Progenitor cell of endocrine pancreas (in vitro differentiated cells): ENCODE measurements at places on chromosomes 3 and 15.

- no peak for DNase-seq
These were observed 60.5 kb downstream of the XXYLT1 start for GRCh38 chr3:195210266-195210973.

DNA sequence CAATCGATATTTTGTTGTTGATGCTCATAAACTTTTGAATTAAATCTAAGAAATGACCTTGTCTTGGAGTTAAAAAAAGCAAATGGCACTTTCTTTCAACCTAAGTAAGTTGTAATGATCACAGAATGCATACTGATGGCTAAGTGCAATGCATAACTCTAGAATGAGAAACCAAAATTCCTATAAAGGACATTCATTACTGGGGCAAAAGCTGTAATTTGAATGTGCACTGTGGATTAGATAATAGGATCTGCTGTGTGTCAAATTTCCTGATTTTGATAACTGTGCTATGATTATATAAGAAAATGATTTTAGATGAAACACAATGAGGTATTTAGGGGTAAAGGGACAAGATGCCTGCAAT lies 14.3 kb downstream of the SIAH2 start:
- DNase-seq: no peak

DNA sequence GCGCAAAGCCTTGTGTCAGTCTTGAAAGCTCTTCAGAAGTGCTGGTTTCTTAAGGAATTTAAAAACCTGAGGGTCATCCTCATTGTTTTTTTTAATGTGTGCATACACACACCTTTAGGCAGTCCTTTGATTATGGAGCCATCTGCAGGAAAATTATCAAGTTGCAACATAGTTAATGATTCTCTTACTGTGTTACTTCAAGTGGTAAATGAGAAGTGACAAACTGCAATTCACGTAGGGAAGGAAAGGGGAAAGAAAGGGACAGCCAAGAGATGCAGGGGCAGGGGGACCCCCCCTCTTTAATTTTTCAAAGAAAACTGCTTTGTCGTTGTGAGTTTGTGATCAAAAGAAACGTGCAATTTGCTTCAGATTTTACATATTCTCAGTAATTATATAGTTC lies 162.4 kb upstream of the CGNL1 start:
- no peak for DNase-seq

GRCh38 chr3:76345878-76346277 lies 560.5 kb upstream of the ZNF717 start:
- DNase-seq: no peak

GRCh38 chr3:156981005-156981404 lies 154.9 kb downstream of the LEKR1 start:
- DNase-seq: no peak

GRCh38 chr15:70151462-70151861 lies 53.7 kb upstream of the TLE3 start:
- DNase-seq: no peak

DNA sequence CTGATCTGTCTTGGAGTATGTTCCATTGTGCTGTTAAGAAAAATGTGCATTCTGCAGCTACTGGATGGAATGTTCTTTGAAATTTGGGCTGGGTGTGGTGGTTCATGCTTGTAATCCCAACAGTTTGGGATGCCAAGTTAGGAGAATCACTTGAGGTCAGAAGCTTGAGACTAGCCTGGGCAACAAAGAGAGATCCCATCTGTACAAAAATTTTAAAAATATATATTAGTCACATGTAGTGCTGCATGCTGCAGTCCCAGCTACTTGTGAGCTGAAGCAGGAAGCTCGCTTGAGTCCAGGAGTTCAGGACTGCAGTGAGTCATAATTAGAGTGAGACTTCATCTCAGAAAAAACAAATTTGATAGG lies 62.8 kb upstream of the PLSCR4 start:
- DNase-seq: no peak

DNA sequence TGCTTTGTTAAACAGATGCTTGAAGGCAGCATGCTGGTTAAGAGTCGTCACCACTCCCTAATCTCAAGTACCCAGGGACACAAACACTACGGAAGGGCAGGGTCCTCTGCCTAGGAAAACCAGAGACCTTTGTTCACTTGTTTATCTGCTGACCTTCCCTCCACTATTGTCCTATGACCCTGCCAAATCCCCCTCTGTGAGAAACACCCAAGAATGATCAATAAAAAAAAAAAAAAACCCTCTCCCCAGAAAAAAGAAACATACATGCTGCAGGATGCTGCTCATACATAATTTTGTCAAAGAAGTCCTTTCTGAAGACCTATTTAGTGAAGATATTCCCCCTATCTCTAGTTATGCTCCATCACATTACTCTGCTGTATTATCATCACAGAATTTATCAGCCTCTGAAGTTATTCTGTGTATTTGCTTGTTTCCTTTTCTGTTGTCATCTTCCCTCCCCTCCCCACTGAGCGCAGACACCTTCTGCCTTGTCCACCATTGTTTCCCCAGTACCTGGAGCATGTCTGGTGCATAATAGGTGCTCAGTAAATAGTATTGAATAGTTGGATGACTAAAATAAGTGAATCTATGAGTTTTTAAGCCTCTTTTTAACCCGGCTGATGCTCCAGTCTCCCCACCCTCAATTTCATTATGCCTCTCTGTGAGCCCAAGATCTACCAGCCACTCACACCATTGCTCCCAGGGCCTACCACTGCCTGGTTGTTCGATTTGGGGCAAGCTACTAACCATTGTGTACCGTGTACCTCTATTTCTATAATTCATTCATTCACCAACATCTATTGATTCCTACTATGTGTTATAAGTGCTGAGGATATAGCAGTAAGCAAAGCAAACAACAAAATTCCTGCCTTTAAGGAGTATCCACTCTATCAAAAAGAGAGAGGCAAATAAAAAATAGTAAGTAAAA lies 4.0 kb upstream of the TM4SF1 start:
- DNase-seq: no peak

DNA sequence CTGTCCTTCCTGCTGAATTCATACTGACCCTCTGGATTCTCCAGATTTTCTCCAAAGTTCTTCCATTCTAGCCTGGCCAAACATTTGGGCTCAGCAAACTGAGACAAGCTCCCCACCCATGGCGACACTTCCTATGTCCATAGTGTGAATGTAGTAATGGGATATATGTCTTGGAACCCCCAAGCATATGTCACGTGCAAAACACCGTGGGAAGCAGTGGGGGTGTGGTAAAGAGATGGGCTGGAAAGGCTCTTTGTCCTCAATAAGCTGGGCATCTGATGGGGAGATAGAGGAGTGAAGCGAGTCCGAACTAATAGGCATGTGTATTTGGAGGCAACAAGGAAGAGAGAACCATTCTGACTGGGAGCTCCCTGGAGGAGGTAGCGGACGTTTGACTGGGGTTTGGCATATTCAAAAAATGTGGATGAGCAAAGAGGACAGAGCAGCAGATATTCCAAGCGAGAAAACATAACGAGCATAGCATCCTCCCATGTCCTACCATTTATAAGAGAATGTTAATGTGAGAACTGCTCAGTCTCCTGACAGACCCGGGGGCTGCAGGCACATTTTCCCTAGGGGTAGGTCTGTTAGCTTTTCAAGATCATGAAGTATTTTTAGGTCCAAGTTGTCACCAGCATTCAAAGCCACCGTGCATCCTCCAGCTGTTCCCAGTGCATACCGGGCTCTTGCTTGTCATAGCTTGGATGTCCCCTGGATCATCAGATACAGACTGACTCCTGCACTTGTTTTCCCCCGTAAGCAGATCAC lies 25.6 kb downstream of the TPM1 start:
- DNase-seq: no peak

GRCh38 chr3:46557814-46558183 lies 8.3 kb downstream of the LRRC2 start:
- no peak for DNase-seq

DNA sequence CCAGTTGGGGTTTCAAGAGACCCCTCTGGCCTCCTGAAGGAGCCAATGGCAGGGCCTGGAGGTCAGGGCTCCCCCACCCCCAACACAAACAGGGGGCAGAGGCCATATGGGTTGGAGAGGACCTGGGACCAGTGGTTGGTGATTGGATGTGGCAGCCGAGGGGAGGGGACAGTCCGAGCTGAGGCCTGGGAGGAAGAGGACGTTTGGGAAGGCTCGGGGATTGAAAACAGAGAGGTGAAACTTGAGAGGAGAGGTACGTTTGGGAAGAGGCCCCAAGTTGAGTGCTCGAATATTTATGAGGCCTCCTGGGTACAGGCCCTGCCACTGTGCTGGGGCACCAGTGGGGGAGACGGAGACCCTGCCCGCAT lies 53.7 kb downstream of the DNAJB8 start:
- DNase-seq: no peak

- DNase-seq: no peak
These were observed 470.5 kb upstream of the THBS1 start for GRCh38 chr15:39110336-39110735.

- no peak for DNase-seq
These were observed 116.6 kb downstream of the CHDH start for GRCh38 chr3:53729618-53730017.

- DNase-seq: no peak
These were observed 38.5 kb upstream of the LIPC start for GRCh38 chr15:58393241-58393662.

- DNase-seq: no peak
These were observed 18.6 kb upstream of the SLC41A3 start for GRCh38 chr3:126102530-126102951.

DNA sequence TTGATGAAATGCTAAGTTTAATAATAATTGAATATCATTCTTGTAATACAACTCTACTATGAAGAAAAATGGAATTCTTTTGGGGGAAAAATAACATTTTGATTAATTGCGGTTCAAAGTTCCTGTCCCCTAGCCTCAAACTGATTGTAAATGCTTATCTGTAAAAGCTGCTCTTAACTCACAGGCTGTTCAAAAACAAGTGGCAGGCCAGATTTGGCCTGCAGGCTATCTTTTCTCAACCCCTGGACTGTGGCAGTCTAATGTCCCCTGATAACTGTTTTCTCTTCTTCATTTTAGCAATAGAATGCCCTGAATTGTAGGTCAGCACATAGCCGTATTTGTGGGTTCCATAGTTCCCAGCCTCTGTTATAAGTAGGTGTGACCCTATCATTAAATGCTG lies 23.5 kb upstream of the SAMMSON start:
- no peak for DNase-seq

GRCh38 chr3:128855569-128855968 lies 23.9 kb upstream of the ACAD9 start:
- no peak for DNase-seq

DNA sequence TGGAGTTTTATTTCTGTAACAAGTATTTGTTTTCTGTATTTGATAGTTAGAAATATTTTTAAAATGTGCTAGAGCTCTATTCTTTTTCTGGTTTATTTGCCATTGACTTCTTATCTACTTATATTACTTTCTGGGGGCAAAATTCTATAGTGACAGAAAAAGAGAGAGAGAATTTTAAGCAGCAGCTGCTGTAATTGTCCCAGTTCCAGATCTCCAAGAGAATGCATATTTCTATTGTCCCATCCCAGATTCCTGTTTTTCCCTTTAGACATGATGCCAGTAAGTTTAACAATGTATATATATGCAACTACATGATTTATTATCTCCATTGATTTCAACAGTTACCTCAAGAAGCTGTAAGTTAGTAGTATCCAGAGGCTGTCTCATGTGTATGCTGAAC lies 541.7 kb upstream of the ZNF385D start:
- DNase-seq: no peak

DNA sequence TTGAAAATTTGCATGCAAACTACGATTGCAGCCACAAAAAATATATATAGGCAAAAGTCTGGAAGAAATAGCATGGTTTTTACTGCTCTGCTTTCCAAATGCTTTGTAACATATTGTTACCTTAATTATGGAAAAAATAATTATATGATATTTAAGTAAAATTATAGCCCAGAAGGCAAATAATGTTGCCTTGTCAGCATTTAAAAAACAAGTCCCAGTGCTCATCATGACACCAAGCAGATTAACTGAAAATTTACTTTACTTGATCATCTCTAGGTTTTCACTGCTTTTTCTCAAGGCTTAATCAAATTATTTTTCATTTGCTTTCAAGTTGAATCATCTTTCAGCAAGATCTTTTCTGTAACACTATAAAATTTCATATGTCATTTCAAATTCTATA lies 262.9 kb downstream of the ZMAT3 start:
- no peak for DNase-seq

GRCh38 chr3:69044608-69045007 lies 7.5 kb downstream of the TMF1 start:
- no peak for DNase-seq

DNA sequence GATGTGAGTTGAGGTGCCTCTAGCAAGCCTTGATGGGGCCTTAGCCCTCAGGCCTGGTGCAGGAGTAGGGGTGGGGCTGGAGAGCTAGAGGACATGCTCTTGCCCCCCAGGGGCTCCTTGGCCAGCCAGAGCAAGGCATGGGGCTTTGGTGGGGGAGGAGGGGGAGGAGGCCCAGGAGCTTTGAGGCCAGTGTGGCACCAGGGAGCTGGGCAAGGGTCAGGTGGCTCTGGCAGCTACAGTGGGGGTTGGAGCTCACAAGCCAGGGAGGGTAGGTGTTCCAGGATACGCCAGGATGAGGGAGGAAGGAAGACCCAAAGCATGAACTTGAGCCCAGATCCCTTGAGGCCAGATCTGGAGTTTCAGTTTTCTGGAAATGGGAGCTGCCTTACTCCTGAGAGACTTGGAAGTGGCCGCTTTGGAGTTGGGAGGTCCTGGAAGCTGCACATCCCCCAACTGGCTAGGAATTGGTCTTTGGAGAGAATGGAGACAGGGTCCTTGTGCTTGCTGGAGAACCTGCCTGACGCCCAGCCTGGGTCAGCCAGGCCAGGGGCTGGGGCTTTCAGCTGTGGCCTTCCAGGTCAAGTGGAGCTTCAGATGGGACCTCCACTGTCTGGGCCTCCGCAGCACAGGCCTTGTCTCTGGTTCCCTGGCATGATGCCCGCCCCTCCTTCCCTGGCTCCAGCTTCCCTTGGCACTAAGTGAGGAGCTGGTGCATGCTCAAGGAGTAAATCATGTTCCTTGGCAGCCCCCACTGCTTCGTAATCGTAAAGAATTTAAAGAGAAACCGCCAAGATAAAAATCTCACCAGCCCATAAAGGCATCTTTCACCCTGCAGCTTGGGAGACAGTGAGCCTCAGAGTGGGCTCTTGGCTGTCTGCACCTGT lies 8.7 kb downstream of the SEMA3F start:
- no peak for DNase-seq

- no peak for DNase-seq
These were observed 440.0 kb downstream of the TUSC7 start for GRCh38 chr3:117149584-117149983.

- DNase-seq: no peak
These were observed 28.1 kb upstream of the REC114 start for GRCh38 chr15:73414876-73415275.

DNA sequence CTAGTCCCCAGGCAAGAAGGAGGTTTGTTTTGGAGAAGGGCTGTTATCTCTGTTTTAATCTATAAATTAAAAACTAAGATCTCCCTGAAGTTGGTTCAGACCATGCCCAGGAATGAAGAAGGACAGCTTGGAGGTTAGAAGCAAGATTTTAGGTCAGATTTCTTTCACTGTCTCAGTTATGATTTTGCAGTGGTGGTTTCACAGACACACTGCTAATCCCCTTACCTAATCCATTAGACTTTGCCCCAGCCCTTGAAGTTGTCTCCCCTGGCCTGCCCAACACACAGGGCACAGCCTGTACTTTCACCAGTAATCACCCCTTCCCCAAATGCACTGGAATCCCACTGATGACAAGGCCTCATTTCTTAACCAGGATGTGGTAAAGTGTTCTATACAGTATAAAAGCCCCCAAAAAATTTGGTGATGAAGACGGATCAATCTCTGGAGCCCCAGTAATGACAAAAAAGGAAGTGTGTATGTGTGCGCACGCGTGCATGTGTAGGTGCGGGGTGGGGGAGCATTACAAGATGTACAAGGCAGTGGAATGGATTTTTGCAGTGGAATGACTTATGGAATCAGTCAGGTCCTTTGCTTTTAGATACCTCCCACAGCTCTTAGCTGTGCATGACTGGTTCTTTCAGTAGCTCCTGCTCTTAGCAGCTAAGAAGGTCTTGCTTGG lies 73.1 kb upstream of the TERB2 start:
- no peak for DNase-seq
